ENCODE measurements at places on chromosomes 6 and 20.

DNA sequence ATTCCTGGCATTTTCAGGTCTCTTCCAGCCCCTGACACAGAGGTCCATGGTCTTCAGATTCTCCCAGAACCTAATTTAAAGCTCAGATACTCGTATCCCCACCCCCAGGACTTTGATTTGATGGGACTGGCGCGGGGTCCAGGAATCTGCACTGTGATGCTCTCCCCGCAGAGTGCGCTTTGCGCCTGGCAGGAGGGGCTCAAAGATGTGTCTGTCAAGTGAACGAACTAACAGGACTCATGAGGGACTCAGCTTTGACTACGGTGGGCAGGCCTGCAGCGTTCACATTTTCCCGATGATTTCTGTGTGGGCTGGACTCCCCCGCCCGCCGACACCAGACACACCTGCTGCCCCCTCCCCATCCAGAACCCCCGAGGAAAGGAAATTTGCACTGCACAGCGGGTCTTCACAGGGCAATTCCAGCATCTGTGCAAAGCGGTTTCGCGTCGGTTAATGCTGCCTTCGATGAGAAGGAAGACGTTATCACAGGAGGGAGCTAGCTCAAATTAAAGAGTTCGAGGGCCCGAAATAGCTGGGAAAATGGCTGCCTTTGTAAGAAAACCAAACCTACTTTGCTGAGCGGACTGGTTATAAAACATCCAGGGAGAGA lies 90.2 kb downstream of the ZDHHC14 start:
- no peak for DNase-seq

- no peak for DNase-seq
Observed at GRCh38 chr20:46332373-46333160, 24.3 kb upstream of the CDH22 start.

DNA sequence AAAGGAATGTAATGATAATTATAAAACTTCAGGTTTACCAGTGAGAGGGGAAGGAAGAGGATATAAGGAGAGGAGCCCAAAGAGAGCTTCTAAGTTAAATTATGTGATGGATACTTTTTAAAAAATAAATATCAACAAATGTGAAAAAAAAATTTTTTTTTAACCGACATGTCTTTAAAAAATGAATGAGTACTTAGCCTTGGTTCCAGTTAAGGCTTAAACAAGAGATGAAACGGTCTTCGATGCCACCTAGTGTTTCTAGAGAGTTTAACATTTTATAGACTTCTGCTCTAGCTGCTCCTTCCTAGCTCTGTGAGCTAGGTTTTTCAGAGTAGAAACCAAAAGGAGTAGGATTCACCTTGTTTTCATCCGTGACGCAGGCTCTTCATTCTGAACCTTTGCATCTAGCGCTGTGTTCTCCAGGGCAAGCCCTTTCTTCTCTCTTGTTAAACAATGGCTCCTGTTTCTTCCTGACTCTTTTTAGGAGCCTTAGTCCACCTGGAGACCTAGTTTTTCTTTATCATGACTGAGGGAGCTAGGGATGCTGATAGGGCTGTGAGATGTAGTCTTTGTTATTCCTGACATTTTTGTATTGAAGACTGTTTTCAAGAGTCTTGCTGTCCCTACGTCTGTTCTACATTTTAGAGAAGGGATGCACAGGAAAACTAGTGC lies 42.4 kb upstream of the GNRH2 start:
- DNase-seq: peak; percentile 56

DNA sequence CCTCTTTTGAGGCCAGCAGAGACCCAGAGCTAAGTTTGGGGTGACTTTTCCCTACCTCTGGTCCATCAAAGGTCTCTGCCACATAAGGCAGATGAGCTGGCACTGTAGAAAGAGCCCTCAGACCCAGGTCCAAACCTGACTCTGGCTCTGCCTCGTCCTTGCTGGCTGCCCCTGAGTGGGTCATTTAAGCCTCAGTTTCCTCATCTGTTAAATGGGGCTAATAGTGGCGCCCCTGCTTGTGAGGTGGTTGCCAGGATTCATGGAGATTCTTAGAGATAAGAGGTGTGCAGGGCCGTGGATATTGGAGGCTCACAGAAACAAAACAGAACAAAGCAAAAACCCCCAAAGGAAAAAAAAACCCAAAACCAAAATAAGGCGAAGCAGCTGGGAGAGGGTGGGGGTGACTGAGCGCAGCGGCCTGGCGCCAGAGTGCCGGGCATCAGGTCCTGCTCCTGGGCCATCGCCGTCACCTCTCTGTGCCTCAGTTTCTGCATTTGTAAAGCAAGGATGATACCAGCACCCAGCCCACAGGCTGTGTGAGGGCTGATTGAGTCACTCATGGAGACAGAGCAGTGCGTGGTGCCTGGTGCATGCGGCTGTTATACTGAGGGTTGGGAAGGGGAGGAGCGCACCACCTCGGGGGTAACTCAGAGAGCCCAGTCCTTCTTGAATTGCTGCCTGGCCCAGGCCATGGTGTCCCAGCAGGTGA lies 133.8 kb upstream of the PTPN1 start:
- DNase-seq: no peak

GRCh38 chr6:52509281-52510212 lies 67.3 kb downstream of the TRAM2 start:
- DNase-seq: no peak

DNA sequence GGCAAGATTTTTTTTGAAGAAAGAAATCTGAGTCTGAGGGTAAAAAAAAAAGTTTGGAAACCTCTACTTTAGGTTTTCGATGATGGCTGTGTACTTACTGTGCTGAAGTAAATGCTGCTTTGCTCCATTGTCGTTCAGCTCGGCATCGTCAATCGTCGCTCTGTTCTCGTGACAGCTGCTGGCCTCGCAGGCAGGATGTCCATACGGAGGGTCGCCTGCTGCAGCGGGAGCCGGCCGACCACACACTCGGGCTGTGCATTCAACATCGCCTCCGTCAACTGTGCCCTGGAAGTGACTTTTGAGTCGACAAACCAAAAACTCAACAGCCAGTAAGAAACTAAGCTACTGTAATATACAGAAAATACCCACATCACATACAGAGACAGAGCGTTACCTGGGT lies 53.1 kb upstream of the SMOC2 start:
- DNase-seq: no peak

DNA sequence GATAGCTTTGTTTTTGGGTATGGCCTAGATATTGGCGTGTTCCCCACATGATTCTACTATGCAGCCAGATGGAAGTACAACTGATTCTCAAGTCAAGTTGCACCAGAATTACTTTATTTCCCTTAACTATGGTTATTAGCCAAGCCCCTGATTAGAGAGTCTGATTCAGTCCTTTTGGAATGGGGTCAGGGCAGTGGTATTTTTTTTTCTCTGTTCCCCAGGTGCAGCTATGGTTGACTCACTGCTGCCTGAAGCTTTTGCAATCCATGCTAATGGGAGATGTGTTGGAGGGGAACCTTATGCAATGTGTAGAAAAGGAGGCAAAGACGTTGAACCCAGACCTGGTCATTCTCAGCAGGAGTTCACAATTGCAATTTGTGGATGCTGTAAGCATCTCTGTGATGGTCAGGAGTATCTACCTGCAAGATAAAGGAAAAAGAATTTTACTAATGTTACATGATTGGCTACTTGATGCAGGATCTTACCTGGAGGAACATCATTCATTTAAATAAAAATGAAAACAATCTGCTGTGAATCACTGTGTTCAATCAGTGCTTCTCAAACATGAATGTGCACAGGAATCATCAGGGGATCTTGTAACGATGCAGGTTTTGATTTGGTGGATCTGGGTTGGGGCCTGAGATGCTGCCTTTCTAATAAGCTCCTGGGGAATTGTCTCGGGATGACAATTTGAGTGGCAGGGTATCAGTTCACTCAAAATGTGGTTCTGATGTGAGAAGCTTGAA lies 49.4 kb downstream of the PFDN4 start:
- DNase-seq: no peak

GRCh38 chr20:38847840-38848239 lies 42.3 kb downstream of the PPP1R16B start:
- DNase-seq: no peak

DNA sequence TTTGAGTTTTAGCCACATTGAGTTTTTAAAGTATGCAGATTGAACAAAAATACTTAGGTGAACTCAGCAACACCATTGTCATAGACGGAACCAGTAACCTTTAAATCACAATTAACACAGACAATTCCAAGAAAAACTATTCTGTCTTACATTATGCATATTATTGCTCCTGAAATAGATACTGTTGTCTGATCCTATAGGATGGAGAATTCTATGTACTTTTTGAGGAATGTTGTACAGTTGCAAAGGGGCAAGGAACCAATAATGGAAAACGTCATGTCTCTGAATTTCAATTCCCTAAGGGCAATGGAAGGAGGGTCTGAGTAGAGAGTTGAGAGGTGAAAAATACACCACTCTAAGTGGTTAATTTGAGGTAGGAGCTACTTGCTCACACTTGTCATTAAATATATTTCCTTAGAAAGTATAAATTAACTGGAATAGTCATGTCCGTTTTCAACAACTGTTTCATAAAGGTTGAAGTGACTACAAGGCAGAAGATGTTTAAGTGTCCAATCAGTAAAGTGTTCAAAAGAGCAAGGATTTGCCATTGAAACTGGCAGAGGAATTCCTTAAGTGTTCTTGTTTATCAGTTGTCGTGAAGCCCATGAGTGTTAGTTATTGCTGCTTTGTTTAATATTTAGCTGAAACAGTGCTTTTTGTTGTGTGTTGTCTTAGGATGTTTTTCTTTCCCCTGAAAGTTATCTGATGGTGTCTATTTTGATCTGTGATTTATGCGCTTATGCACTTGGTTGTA lies 1.3 kb downstream of the NKAIN2 start:
- no peak for DNase-seq

- DNase-seq: no peak
Observed at GRCh38 chr6:158662954-158663624, 13.2 kb downstream of the SYTL3 start.

DNA sequence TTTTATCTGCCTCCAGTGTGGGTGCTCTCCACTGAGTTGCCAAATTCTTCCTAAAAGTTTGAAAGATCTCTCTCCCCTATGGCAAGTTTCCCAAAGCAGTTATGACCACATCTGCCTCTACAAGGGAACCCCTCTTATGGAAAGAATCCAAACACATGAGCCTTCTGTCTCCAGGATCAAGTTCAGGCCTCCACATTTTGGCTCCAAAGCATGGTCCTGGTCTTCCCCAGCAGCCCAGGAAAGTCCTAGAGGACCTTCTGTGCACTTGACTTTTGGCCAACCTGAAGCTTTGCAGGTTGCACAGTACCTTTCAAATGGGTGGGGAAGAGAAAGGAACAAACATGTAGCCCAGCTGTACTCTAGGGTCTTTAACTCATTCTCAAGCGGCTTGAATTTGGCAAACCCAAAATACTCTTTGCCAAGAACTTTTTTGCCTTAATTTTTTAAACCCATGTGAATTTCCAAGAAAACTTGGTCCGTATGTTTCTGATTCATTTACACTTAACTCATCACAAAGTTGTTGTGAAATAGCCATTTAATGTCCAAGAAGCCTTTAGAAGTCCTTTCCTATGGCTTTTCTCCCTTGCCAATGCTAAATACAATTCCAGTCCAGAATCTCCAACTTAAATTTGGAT lies 240.1 kb upstream of the TBX18 start:
- DNase-seq: no peak

- peak; percentile 10 for DNase-seq
Observed at GRCh38 chr6:33073431-33073871, at the start of gene HLA-DPA1. HLA-DPA1 (minus strand) TSS chr6:33073649.

DNA sequence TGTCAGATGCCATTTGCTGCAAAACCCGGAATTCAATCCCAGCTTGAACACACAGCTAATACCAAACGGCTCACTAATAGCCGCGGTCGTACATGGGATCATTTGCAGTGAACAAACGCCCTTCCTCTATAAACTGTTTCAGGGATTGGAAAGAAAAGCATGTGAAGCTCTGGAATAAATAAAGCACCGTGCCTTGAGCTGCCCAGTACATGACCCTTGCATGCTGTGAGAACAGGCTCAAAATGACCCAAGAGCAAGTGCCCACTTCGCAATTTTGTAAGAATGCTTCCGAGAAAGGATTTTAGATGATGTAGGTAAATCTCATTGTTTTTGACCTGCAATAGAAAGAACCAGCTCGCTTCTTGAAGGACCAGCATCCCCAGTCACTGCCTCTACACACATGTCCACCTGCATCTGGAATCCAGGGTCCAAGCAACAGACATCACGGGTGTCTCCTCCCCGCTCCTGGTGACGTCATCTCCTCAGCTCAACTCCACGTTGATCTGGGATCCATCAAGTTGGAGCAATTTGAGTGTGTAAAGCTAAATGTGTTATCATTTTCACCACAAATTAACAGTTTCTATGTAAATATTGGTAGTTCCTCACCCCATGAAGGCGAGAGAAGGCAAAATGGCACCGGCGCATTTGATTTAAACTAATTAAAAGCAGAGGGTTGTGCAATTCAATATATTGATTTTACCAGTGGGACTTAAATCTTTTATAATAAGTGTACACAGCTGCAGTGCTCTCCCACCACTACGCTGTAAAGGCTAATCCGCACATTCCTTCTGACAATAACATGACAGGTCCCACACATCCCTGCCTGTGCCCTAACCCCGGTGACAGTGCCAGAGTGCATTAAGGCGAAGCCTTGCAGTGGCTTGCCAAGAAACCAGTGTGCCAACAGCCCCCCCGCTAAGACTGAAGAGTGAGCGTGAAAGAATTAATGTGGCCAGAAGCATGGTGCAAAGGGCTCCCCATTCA lies 6.2 kb downstream of the BMP7 start:
- no peak for DNase-seq

DNA sequence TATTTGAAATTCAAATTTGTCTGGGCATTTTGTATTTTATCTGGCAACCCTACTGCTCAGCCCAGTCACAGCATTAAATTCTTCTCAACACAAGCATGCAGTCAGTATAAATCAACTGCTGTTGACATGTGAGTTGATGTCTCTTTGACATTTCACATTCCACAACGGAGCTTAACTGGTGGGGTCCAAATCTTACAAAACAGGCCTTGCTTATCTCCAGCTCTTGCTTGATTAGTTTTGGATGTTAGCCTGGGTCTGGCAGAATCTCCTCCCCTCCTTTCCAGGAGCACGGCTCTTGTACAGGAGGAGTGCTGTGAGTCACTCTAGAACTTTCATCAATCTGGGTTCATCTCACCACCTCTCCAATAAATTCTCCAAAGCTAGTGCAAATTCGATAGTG lies 80.8 kb upstream of the PHACTR1 start:
- no peak for DNase-seq

GRCh38 chr20:39878320-39878719 lies 810.7 kb downstream of the MAFB start:
- DNase-seq: no peak

DNA sequence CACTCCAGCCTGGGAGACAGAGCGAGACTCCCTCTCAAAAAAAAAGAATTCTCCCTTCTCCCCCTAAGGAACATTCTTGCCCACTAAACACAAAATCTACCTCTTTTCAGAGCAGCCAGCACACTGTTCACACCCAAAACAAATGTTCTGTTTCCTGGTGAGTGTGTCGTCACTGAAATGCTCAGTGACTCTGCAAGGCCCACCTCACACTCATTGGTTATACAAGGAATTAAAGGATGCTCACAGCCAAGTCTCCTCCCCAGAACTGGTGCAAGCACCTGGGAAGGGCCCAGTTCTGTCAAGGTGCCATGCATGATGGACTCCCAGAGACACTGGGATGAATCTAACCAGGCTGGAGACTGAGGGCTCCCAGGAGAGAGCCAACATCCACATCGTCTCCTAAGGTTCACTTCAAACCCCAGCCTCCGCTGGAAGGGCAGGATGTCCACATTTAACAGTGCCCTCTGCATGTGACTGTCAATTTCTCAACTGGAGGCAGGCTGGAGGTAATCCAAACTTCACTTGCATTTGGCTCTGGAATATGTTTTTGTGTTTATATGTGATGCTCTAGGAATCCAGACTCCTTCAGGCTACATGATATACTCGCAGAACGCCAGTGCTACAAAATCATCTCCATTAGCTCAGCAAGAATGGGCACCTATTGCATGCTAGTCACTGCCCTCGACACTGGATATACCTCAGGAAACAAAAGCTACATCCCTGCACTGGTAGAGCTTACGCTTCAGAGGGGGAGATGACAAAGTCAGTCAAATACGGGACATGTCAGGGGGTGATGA lies 7.1 kb downstream of the RRBP1 start:
- DNase-seq: no peak

Data from erythroblast (primary cell).